Cortex of kidney (tissue), 1 donor: ENCODE measurements at places on chromosomes 16 and 17.

DNA sequence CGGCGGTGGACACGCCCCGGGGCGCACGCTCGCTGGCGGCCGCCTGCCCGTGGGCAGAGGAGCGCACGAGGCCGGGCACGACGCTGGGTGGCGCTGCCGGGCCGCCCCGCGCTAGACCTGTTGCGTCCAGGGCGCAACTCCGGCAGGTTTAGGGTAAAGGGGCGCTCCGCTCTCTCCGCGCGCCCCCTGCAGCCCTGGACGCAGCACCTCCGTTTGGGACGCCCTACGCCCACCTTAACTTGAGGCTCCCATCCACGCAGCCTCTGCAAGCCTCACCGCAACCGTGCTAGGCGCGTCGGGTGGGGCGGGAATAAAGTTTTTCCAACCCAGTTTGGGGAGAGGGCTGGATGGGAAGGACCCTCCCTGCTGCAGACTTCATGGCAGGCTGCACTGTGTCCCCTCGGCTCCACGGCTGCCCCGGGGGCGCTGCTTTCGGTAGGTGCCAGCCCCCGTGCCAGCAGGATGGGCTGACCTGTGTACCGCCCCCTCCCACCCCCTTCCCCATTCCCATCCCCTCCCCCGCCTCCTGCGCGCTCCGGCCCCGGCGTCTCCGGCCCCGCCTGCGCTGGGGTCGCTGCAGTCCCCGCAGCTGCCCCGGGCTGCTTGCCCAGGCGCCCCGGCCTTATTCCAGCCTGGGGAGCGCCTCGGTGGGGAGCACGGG is at the start of gene SYT17:
TSS of gene SYT17 (plus strand) at position 531 of the 661 bp plus-strand sequence. CDS start 407 bp downstream, outside the sequence.
- DNase-seq, result no peak

DNA sequence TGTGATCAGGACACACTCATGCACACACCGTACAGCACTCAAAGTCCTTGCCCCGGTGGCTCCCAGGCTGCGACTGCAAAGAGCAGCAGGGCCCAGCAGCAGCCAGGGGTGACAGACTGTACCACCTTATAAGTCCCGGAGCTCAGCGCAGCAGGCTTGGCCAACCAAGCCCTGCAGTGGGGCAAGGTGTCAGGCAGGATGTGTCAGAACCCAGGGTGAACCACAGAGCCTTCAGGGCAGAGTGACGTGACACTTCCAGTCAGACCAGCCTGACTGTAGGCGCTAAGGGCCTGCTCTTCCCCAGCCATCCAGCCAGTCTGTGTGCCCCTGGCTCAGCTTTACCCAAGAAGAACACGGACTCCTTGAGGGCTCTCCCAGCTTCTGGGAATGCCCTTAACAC is 204.1 kb downstream of the COPRS start:
- DNase-seq, result no peak

GRCh38 chr16:87809150-87809902 is 43.5 kb upstream of the KLHDC4 start:
- DNase-seq, result no peak

DNA sequence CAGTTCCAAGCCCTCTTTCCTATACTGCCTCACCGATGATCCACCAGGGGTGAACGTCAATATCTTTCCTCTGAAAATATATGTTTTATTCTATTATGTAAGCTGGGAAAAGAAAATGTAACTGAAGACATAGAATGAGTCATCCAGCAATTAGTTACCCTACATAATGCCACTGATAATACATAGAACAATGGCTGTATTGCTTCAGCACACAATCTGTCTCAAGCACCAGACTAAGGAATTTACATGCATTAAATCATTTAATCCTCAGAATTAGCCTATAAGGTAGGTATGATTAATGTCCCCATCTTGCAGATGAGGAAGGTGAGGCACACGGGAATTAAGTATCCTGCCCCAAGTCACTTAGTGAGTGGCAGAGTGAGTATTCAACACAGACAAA is 472.8 kb downstream of the TOX3 start:
- DNase-seq, result no peak

DNA sequence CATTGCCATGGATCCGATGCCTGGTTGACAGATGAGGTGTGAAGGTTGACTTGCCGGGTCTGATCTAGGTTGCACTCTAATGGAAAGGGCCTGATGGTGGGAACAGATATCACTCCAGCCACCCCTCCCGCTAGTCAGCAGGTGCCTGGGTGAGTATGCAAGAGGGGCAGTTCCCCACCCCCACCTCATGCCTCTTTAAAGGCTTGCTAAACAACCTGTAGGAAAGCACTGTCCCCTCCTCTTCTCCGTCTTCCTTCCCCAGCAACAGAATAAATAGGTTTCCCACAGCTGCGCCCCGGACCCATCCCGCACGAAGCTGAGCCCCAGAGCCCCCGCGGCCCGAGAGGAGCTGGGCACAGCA is 746 bp upstream of the TMEM132E start:
- no peak for DNase-seq

- DNase-seq, result no peak
These were observed 787 bp downstream of the LHX1 start for GRCh38 chr17:36937959-36938565.

GRCh38 chr16:23296994-23297393 is 5.1 kb upstream of the SCNN1B start:
- DNase-seq, result no peak

GRCh38 chr16:49836668-49837067 is 19.2 kb downstream of the ZNF423 start:
- no peak for DNase-seq

DNA sequence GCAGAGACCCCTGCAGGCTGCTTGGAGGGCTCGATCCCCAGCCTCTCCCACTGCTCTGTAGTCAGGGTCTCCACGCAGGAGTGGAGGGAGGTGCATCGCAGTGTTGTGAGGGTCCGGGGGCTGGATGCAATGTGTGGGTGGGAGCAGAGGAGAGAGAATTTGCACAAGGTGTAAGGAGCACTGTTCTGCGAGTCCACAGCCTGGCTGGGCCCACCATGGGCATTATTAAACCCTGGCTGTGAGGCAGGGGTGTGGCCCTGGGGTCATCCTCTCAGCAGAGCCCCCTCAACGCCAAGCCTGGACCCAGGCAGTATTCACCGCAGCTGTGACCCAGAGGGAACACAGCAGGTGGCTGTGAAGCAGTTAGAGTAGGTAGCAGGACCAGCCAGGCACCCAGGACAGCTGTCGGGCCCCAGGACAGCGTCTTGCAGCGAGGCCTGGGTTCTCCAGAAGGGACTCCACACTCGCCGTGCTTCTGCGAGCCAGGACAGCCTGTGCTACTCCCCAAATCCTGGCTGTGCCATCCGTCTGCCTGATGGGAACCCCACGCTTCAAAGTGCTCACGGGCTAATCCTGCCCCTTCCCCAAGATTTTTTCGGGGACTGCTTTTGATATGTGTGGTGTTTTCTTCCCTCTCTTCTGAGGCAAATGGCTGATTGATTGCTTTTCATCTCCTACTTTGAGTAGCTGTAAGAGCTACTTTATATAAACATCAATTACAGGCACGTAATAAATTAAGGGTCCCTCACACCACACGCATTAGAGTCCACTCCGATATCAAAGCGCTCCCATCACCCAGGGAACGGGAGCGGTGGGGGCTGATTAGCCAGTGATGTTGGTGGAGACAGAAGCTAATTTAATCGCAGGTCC is 100.9 kb upstream of the GSE1 start:
- DNase-seq, result no peak

DNA sequence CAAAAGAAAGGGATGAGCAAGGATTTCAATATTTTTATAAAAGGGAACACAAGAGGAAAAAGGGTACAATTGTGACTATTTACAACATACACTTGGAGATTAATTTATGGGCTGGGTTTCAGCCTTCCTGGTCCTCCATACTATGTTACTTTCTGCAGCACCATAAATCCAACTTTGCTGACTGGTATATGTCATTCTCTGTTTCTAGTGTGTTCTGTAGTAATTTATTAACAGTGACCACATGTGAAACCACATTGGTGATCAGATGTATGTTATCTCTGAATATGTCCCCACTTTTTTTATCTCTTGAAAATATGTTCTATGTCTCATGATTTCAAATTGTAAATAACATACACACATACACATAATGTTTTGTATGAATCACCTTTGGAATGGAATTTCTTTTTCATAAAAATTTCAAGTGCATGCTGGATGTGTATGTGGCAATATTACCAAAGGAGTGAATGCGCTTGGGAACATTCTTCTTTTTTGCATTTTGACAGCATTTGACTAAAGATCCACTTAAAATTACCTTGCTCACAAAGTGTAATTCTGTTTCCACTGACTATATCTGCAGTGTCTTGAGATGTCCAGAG is 2.9 kb upstream of the LYRM9 start:
- DNase-seq, result no peak

DNA sequence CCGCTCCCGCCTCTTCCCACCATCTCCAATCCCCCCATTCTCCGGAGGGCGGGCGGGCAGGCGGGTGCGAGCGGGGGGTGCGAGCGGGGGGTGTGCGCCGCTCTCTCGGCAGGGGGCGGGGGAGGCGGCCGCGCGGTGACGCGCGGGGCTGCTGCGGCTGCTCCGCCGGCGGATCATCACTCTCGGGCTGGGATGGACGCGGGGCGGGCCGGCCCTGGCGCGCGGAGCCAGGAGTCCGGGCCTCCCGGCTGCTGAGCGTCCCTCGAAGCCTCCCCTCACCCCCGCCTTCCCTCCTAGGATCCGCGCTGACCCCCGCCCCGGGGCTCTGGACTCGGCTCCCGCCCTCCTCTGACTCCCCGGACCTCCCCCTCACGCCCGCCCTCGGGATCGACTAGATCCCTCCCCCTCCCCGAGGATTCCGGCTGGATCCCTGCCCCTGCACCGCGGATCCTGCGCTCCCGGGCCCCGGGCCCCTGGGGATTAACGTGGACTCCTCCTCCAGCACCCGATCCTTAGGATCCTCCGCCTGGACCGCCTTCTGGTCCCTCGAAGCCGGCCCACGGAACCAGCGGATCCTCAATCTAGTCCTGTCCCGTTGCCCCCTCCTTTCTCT is 946 bp upstream of the TMEM256 start:
- no peak for DNase-seq

- DNase-seq, result no peak
These were observed 51.2 kb downstream of the RPA1 start for GRCh38 chr17:1880851-1881630.

DNA sequence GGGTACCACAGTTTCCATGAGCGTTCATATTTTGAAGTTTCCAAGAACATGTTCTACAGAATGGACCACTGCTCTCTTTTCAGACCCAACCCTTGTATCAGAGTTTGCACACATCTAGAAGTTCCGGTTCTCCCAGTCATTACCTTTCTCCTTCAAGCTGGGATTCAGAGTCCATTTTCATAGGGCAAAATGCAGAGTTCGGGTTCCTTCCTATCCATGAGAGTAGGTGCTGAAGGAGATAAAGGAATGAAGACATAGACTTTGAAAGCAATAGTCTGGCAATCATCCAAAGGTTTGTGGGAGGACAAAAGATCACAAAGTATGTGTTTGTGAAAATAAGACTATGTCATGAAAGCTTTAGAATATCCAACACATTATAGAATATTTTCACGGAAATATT is 699.6 kb downstream of the MAF start:
- DNase-seq, result no peak

DNA sequence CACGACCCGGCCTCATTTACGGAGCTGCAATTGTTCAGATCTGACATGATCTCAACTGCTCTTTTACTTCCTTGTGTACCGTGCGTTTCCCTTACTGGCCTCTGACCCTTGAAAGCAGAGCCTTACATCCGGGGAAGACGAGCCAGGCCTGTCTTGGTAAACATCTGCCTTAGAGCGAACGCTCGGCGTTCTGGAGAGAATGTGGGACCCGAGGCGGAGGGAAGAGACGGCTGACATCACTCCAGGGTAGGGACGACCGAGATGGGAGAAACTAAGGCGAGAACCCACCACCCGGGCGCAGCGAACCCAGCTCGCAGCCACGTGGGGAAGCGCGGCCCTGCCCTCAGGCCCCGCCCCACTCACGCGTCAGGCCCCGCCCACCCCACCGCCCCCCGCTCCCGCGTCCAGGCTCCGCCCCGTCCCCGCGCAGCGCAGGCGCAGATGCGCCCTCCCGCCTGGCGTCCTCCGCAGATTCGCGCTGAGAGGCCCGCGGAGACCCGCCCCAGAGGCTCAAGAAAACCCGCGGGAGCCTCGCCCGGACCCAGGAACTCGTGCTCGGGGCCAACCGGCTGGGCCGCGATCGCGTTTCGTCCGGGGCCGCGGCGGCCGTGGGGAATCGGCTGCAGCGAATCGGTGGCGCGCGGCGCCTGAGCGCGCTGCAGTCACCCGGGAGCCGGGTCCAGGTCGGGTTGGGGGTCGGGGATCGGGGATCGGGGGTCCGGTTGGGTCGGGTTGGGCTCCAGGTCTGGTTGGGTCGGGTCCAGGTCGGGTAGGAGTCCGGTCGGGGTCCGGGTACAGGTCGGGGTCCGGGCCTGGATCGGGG is at the start of gene TELO2:
TSS of gene TELO2 (plus strand) at position 438 of the 823 bp plus-strand sequence. CDS start 922 bp downstream, outside the sequence.
- no peak for DNase-seq

DNA sequence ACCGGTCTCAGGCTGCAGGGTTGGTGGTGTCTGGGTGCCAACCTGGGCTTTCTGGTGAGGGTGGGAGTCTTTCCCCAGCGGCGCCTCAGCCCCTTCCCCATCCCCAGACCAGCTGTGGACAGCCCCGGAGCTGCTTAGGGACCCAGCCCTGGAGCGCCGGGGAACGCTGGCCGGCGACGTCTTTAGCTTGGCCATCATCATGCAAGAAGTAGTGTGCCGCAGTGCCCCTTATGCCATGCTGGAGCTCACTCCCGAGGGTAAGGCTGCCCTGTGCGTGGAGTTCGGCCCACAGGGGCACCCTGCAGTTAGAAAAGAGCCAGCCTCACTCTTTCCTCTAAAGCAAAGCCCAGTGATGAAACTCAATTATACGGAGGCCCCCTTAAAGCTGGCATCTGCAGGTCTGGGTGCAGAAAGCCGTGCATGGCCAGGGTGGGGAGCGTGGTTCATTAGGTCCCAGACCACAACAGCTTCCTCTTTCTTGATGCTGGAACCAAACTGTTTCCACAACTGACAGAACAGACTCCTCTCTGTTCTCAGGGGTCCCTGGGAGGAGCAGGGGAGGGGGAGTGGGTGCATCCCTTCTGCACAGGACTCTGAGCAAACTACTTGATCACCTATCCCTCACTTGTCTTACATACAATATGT is 10.7 kb downstream of the GUCY2D start:
- DNase-seq, result no peak

DNA sequence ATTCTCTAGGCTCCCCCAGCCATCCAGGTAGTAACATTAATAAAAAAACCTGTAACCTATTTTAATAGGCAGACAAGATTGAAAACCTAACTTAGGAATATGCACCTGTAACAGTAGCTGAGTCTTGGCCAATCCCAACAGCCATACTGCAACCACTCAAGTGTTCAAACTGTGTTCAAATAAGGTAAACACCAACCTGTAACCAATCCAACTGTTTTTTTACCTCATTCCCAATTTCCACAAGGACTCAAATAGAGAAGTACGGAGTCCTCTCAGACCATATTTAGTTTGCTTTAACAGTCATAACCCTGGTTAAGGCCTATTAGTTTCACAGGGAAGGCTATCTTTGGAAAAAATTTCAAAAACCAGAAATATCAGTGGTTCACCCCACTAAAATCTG is 40.4 kb upstream of the NOS2 start:
- no peak for DNase-seq

DNA sequence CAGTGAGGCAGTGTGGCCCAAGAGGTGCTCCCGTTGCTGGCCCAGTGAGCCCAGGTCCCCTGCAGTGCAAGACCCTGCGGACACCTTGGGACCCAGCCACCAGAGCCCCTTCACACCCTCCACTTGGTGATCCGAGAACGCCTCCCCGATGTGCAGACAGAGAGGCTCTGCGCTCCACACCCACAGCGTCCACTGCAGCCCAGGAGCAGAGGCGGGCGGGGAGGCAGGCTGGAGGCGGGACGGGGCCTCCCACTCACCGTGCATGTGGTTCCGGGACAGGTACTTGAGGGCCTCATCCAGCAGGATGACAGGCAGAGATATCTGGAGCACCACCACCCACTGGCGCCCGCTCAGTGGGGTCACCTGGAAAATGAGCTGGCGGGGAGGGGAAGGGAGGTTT is 12.1 kb upstream of the P2RX1 start:
- no peak for DNase-seq
